Foreskin melanocyte (primary cell): ENCODE measurements at places on chromosomes 2 and 18.
A peak's percentile ranks its signal among the peaks of the same experiment; 100 is the strongest.

DNA sequence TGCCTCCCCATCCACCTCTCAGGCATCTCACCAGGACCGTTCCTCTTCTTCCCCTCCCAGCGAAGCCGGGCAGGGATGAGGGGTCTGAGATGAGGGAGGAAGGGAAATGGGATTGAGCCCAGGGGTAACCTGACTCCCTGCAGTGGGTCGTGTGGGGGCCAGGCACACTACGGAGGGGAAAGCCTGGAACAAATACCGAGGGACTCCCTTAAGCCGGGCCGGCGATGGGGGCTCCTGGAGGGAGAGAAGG is 250 bp upstream of the SPEG start:
- DNase-seq, result no peak

DNA sequence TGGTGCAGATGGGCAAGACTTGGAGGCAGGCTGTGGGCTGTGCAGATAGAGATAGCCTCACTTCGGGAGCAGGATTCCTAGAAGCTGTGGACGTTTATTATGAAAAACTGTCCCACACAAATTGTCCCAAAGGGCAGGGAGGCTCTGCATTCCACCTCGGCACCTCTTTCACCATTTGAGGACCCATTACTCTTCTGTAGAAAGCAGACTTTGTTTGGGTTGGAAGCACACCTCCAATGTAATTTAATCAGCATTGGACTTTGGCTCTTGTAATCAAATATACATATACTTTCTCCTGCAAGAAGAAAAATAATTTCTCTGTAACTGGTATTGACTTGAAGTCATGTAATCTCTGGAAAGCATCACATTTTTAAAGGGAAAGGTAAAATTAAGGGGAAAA is 8.5 kb downstream of the ONECUT2 start:
- DNase-seq, result no peak

DNA sequence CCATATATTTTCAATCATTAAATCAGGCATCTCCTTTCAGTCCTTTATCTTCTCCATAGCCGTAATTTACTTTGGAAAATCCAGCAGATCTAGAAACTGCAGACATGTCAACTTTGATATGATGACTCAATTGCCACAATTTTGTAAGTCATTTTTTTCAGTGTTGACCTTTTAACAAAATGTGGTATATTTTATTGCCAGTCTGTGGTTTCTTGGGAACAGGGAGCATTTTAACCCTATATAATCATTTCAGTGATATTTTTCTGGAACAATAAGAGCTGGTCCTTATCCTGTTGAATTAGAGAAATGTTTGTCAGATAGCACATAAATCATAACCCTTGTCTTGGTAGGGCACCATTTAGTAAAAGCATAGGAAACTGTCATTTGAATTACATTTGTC is 90.9 kb upstream of the UBXN4 start:
- peak; percentile 57 for DNase-seq

- DNase-seq, result no peak
Observed at GRCh38 chr18:43192408-43192807, 76.9 kb upstream of the RIT2 start.

- DNase-seq, result no peak
Observed at GRCh38 chr2:138496096-138496651, 5.4 kb upstream of the SPOPL start.

DNA sequence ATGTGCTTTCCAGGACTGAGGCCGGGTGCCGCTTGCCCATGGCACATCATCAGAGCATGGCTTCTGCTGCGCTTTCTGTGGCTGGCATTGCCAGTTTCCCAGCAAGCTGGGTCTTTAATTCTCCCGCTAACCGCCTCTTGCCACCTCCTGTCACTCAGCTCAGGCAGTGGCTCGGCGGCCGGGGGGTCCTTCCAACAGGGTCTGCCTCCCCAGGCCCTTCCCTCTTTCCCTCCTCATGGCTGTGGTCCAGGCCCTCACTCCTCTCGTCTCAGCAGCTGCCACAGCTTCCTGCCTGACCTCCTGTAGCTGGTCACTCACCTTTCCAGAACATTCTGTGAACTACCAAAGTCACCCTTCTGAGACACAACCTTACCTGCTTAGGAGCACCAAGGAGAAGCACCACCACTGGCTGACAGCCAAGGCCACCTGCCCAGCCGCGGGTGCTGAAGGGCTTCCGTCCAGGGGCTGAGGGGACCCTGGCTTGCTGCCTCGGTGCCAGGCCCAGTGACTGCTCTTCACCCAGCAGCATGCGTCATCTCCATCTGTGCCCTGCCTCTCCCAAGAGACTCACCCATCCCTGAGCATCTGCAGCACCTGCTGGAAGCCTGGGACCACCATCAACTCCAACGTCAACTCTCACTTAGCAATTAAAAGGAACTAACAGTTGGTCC is 22.6 kb downstream of the CHMP1B start:
- DNase-seq, result no peak

- no peak for DNase-seq
Observed at GRCh38 chr18:75407468-75408437, 19.8 kb downstream of the SMIM21 start.

GRCh38 chr2:62857139-62857931 is 151.8 kb downstream of the EHBP1 start:
- DNase-seq, result peak; percentile 1

GRCh38 chr2:2804528-2804927 is 473.5 kb upstream of the MYT1L start:
- no peak for DNase-seq

DNA sequence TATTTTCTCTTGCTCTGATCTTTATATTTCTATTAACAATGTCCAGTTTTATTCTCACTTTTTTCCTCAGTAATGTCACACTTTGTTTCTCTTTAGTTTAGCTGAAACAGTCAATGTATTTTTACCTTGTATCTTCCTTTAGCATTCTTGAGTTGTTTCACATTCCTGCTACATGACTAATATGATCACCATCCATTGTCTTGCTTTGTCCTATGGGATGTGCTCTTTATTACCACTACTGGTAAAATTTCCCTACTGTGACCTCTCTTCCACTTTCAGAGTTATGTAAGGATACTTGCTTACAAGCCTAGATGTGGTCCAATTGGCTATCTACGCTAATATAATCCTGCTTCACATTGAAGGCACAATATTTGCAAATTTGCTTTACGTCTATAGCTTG is 457.9 kb downstream of the PIK3C3 start:
- no peak for DNase-seq

GRCh38 chr2:235523486-235524150 is 29.8 kb downstream of the AGAP1 start:
- no peak for DNase-seq

DNA sequence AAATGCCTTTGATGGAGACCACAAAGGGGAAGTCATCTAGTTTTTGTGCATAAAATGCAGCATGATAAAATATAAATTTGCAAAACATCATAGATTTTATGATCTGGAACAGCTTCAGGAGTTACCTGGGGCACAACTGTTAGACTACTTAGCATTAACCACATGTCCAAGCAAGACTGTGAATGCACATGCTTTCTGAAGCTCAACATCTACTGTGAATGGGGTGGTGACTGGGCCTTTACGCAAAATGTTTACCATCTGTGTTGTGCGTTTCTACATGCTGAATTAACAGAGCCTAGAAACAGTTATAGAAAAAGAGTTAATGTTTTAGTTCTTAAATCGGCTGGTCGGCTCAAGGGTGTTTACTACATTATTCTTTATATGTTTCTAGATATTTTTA is 45.5 kb downstream of the KCTD1 start:
- DNase-seq, result no peak

DNA sequence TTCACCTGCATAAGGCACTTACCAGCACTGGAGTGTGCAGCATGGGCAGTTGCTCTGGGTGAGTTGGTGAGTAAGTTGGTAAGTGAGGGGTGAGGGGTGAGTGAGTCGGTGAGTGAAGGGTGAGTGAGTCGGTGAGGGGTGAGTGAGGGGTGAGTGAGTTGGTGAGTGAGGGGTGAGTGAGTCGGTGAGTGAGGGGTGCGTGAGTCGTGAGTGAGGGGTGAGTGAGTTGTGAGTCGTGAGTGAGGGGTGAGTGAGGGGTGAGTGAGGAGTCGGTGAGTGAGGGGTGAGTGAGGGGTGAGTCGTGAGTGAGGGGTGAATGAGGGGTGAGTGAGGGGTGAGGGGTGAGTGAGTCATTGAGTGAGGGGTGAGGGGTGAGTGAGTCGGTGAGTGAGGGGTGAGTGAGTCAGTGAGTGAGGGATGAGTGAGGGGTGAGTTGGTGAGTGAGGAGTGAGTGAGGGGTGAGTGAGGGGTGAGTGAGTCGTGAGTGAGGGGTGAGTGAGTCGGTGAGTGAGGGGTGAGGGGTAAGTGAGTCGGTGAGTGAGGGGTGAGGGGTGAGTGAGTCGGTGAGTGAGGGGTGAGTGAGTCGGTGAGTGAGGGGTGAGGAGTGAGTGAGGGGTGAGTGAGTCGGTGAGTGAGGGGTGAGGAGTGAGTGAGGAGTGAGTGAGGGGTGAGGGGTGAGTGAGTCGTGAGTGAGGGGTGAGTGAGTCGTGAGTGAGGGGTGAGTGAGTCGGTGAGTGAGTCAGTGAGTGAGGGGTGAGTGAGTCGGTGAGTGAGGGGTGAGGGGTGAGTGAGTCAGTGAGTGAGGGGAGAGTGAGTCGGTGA is 17.1 kb downstream of the THAP4 start:
- no peak for DNase-seq

DNA sequence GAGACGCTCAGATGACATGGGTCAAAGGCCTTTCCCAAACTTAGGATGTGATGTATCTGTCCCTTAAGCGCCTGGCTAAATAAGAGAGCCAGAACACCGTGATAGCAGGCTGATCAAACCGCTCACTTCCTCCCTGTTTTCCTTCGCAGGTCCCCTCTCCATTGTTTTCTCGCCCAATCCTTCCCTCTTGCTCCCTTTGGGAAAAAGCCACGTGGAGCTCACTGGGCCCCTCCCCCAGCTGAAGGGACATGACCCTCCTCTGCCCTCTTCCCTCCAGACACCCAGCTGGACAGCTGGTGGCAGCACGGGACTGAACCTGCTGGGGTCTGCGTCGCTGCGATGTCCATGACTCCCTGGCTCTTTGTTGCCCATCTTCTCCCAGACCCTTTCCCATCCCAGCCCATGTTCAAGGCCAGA is 201.7 kb downstream of the TNS1 start:
- DNase-seq, result no peak

DNA sequence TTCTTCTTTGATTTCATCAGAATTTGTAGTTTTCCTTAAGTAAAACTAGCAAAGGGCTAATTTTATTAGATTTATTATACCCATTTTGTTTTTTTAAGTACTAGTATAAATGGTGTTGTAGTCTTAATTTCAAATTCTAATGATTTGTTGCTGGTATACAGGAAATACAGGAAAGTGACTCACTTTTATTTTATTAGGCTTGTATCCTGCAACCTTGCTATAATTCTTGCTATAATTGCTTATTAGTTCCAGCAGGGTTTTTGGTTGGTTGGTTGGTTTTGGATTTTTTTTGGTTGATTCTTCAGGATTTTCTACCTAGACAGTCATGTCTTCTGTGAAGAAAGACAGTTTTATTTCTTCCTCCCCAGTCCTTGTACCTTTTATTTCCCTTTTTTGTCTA is 110.6 kb upstream of the IL1R2 start:
- no peak for DNase-seq

- peak; percentile 31 for DNase-seq
Observed at GRCh38 chr2:222295368-222296062, 3.3 kb downstream of the PAX3 start.

GRCh38 chr2:211652327-211652726 is 886.3 kb downstream of the ERBB4 start:
- DNase-seq, result no peak

DNA sequence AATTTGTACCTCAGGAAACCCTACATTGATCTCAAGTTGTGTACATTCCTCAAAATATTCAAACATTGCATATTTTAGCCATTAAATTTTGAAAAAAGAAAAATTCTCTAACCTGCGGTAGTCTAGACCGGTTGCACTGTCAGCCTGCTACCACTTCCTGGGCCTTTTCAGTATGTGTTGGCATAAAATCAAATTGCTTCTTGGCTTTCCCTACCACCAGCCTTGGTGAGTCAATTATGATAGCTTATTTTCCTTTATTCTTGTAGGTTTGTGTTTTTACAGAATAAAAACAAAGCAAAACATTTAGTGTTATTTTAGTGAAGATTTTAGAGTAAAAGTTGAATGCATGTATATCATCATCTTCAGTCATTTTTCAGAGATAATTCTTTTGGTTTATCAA is 61.2 kb downstream of the FAM171B start:
- no peak for DNase-seq

DNA sequence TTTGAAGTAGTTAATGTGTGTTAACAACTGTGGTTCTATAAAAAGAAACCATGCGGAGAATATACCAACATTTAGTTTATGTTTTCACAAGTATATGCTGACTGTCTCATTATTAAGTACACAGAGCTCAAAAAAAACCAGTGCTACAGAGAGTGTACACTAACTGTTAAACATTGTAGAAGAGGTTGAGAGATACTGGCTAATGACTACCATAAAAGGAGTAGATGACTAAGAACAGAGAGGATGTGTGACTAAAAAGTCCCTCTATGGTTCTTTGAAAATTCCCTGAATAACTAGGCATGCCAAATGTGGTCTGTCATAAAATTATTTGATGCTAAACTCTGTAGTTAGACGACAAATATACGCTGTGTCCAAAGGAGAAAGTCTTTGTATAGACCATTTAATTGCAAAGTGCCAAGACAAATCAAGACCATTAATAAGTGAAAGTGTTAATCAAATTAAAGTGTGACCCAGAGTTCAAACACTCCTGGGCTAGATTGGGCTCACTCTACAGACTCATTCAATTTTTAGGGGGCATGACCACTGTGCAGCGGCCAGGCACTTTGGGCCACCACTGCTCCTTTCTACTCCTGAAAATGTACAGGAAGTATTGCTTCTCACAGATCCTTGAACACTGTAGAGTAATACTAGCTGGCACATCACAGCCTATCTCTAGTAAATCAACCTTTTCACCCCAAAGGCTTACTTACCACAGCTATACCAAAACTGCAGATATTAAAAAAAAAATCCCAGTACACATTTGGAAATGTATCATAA is 45.1 kb upstream of the SERTAD2 start:
- DNase-seq, result peak; percentile 78

DNA sequence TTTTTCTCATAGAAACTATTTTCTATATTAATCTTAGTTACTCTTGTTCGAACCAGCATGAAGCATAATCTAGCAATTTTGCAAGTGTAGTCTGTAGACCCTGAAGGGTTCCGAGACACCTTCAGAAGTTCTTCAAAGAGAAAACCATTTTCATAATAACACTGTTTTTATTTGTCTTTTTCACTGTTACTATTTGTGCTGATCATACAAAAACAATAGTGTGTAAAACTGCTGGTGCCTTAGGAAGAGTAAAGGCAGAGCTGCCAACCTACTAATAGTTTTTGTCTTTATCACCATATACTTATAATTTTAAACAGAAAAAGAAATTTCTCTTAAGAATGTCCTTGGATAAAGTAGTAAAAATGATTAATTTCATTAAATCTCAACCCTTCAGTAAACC is 218.9 kb downstream of the ZNF385B start:
- no peak for DNase-seq

GRCh38 chr18:52222211-52222610 is 117.8 kb upstream of the DCC start:
- no peak for DNase-seq

DNA sequence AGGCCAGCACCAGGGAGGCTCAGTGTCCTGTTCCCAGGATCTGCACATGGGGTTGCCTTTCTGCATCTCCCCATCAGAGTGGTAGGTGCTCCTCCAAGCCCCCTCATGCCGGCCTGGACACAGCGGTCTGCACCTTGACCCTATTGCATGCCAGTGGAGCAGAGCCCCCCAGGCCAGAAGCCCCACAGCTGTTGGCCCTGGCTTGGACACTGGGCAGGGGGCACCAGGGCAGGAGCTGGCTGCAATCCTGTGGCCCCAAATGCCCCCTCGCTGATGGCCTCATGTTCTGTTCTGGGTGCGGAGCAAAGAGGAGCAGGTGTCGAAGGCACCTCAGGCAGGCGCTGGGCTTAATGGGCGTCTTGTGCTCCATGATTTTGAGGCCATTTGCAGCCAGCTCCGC is 62.7 kb downstream of the CCDC74A start:
- no peak for DNase-seq
